CD4-positive, alpha-beta T cell (primary cell): ENCODE measurements at places on chromosomes 3 and 15. TPM values are rescaled to one million over a fixed set of nuclear protein-coding genes. Genes with fewer than 3 reads are reported as not detected.
A peak's percentile ranks its signal among the peaks of the same experiment; 100 is the strongest.

- peak overlapping the region; percentile 81 for H3K4me3 ChIP-seq
- H3K36me3 ChIP-seq = no peaks in the 10 kb centered on the region
- H3K27ac ChIP-seq = peak overlapping the region; percentile 79
- H3K4me1 ChIP-seq = peaks cover 25% of the 10 kb centered on the region
Measured at GRCh38 chr3:71582612-71583565, 639 bp downstream of the FOXP1 start.

DNA sequence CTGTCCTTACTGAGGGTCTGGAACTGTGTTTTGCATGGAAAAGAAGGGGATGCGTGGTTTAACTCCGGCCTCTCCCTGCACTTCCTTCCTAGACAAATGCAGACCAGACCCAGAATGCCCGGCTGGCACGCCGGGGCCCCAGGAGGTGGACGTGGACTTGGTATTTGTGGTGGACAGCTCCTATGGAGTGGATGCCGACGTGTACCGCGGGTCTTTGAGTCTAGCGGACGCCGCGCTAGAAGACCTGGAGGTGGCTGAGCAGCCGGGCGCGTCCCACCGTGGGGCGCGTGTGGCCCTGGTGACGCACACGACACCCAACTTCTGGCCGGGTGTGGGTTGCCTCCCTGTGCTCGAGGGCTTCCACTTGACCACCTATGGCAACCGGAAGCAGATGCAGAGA is 81.8 kb upstream of the COL6A5 start:
- H3K4me3 ChIP-seq = no peak overlapping the region
- DNase-seq = no peak
- H3K27me3 ChIP-seq = no peaks in the 10 kb centered on the region
- H3K4me1 ChIP-seq = no peaks in the 10 kb centered on the region
- H3K36me3 ChIP-seq = no peaks in the 10 kb centered on the region

DNA sequence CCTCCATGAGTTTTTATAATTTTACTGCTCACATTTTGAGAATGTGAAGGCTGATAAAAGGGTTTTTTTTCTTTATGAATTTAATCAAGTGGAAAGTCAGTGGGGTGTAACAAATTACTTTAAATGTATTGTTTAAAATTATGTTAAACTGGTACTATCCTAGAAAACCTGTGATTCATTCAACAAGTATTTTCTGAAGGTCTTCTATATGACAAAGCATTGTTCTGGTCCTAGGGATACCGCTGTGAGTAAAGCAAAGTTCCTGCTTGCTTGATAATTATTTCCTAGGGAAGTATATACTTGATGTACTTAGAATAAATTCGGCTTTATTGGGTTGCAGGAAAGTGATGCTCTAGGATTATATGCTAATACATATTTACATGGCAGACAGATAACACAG is 152.8 kb upstream of the GOLGA6L4 start:
- no peak overlapping the region for H3K4me3 ChIP-seq
- peaks cover 10% of the 10 kb centered on the region for H3K4me1 ChIP-seq
- no peaks in the 10 kb centered on the region for H3K36me3 ChIP-seq
- DNase-seq = no peak

DNA sequence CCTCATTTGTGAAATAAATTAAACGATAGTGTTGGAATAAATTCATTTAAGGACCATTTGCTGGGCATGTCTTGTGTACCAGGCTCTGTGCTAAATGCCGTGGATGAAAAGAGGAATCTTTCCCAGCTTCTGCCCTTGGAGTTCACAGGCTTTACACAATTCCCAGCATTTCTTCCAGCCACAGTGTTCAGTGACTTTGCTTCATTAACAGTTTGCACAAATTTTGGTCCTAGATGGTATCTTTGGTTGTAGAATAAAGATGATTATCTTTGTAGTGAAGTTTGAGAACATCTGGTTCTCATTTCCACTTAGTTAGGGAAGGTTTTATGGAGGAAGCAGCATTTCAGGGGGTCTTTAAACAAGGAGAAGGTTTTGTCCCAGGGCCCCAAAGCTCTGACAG is 100.1 kb downstream of the LRTM1 start:
- no peaks in the 10 kb centered on the region for H3K36me3 ChIP-seq
- no peak overlapping the region for H3K4me3 ChIP-seq
- DNase-seq = no peak
- no peaks in the 10 kb centered on the region for H3K27me3 ChIP-seq
- H3K27ac ChIP-seq = no peak overlapping the region

- peak overlapping the region; percentile 91 for H3K27ac ChIP-seq
- DNase-seq = no peak
- H3K36me3 ChIP-seq = peaks cover 14% of the 10 kb centered on the region
- peak overlapping the region; percentile 71 for H3K4me3 ChIP-seq
Measured at GRCh38 chr15:43184407-43185124, 637 bp upstream of the CCNDBP1 start.

FAM107A gene
- total RNA-seq = not detected

RTP4 gene
- 1.5 TPM for total RNA-seq

DNA sequence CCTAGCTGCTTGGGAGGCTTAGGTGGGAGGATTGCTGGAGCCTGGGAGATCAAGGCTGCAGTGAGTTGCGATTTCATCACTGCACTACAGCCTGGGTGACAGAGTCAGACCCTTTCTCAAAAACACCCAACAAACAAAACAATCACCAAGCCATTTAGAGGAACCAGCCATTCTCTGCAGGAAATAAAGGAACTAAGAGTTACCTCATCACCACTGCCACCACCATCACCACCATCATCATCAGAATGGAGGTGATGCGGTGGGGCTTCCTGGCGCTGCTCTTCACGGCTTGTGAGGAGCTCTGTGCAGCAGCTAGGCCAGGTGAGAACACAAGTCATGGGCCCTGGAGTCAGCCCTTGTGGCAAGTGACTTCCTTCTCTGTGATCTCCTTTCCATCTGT is 37.7 kb upstream of the KLHL25 start:
- H3K36me3 ChIP-seq = no peaks in the 10 kb centered on the region
- no peaks in the 10 kb centered on the region for H3K4me1 ChIP-seq
- peaks cover 2% of the 10 kb centered on the region for H3K27me3 ChIP-seq
- no peak overlapping the region for H3K4me3 ChIP-seq
